Activated CD4-positive, CD25-positive, alpha-beta regulatory T cell treated with anti-CD3 and anti-CD28 coated beads, Interleukin-2, amount 50 U/mL, for 16 hours (primary cell): ENCODE measurements at places on chromosomes 1 and 21.

GRCh38 chr1:33763406-33763805, 100.5 kb upstream of the HMGB4 start:
- DNase-seq: no peak

DNA sequence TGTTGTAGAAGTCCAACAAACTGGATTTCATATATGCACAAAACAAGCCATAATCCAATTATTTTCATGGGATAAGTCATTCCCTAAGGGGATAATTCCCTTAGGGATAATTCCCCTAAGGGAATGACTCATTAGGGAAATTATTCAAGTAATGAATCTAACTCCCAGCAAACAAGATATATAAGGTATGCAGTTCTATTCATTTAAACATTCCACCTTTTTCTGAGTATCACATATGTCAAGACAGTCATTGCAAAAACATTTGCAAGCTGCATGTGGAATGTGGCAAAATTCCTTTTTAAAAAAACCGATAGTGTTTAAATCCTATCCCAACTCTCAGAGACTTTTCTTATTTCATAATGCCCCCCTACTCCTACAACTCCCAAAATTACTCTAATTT, 131.2 kb downstream of the AKT3 start:
- no peak for DNase-seq

DNA sequence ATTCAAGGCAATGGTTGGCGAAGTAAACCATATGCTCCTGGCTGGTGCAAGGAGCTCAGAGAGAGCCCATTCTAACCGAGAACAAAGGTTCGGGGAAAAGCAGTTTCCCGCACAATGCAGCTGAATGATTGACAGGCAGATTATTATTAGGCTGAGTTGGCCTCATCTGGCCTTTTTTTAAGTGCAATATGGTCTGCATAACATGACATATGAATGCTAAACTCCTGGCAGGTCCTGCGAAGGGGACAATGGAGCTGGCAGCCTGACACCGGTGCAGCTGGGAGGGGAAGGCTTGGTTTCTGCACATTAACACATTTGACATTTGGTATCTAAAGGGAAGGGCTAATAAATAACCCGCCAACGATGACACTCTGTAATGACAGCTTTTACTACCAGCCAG, 92.0 kb downstream of the MIS18A start:
- DNase-seq: no peak

- no peak for DNase-seq
Observed at GRCh38 chr1:1004780-1005697, 5.1 kb upstream of the HES4 start.

DNA sequence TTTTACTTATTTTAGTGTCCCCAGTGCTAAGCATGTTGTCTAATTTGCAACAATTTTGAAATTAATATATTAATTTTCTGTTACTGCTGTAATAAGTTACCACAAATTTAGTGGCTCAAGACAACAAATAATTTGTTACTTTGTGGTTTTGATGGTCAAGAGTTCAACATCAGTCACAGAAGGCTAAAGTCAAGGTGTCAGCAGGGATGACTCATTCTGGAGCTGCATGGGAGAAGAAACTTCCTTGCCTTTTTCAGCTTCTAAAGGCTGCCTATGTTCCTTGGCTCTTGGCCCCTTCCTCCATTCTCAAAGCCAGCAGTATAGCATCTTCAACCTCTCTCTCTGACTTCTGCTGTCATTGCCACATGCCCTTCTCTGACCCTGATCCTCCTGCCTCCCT, 271.8 kb downstream of the HLX start:
- DNase-seq: no peak

DNA sequence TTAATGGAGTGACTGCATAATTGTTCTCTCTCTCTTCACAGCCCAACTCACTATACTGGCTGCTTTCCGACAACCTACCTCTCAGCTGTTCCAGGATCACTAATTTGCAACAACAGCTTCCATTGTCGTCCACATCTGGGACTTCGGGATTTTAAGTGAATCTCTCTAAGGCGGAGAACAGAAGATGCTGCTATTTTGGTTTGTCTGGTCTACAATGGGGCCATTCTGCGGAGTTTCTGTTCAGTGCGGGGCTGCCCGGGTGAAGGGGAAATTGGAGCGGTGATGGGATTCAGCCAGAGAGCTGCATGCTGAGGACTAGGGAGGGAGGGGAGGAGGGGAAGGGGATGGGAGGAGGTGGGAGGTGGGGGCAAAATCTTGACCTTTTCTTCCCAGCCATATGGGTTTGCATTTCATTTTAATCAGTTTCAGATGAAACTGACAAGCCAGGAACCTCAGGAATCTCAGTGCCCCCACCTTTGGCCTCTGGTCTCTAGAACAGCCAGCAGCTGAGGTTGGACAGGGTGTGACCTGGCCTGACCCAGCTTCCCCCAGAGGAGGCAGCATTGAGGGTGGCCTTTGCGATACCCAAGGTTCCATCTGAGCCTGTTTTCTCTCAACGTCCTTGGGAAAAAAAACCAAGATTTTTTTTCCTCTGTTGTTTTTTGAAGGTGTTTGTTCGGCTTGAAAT, 6.9 kb upstream of the SRP9 start:
- no peak for DNase-seq
